Stimulated activated naive B cell treated with anti-CD40 and anti-IgM and Interleukin-4, amounts not matched to agents 10 μg/mL and 1 μg/mL and 100 μg/mL, for 72 hours (primary cell): ENCODE measurements at places on chromosomes 6 and 20.

DNA sequence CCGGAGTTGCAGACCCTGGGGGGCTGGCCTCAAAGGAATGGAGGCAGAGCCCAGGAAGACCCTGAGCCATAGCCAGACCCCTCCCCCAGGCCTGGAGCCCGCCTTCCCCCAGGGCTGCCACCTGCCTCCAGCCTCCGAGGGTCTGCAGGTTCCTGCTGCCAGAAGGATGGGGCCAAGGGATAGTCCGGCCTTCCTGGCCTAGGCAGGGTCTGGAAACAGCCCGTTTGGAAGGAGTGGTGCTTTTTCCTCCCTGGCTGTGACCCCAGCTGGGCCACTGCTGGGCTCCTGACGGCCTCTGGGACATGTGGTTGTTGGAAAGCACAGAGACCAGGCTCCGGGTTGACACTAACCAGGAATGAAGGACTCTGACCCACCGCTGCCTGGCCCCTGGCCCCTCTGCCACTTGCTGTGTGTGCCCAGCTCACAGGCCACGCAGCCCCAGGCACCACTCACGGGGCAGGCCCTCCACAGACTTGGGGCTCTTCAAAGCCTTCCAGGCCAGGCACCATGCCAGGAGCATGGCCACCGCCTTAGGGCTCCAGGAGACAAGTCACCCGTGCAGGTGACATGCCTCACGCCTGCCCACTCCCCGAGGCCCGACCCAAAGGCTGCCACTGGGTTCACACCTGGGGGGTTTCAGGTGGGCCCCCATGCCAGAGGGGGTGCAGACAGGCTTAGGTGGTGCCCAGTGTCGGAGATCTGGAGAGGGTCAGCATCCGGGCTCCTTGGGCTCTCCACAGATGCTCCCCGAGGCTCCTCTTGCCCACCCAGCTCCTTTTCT, 3.9 kb upstream of the LAMA5 start:
- no peak overlapping the region for H3K27ac ChIP-seq
- no peak for DNase-seq
- peaks cover 24% of the 10 kb centered on the region for H3K4me1 ChIP-seq
- no peaks in the 10 kb centered on the region for H3K36me3 ChIP-seq

DNA sequence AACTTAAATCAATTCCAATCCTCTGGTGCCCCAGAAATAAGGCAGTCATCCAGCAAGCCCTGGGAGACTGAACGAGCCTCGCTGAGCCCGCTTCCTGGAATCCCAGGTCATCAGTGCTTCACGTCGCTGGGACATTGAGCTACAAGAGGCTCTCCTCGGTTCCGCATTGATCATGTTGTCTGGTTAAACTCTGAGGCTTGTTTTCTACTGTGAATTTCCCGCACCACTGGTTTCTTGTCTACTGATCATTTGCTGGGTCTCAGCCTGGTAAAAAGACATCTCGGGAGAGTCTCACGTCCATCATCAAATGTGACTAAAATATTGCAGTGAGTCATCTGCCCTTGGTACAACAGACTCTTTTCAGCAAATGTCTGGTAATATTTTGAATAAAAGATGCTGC, 569.2 kb downstream of the QKI start:
- DNase-seq, result no peak
- no peak overlapping the region for H3K4me3 ChIP-seq
- H3K36me3 ChIP-seq, result peaks cover 3% of the 10 kb centered on the region
- H3K27ac ChIP-seq, result no peak overlapping the region
- H3K4me1 ChIP-seq, result peaks cover 7% of the 10 kb centered on the region
- H3K27me3 ChIP-seq, result peaks cover 11% of the 10 kb centered on the region

DNA sequence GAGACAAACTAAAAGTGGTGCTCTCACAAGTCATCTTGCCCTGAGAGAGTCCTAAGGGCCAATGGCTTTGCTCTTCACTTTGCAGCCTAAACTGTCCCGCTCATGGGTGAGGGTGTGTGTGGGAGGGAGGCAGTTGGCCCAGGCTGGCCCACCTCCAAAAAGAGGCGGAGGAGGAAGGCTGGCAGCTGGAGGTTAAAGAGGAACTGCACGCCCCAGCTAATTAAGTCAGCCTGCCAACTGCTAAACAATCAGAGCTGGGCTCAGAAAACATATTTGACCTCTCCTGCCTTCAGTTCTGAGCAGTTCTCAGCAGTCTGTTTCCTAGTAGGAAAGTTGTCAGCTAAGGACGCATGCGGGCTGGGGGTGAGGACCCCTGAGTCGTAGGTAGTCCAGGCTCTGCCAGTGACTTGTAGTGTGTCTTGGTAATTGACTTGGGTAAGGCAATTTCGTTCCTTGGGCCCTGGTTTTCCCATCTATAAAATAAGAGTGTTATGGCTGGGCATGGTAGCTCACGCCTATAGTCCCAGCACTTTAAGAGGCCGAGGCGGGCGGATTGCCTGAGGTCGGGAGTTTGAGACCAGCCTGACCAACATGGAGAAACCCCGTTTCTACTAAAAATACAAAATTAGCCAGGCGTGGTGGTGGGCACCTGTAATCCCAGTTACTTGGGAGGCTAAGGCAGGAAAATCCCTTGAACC, 17.0 kb downstream of the GSS start:
- peak overlapping the region; percentile 15 for H3K27ac ChIP-seq
- no peaks in the 10 kb centered on the region for H3K27me3 ChIP-seq
- DNase-seq, result no peak
- peaks cover 3% of the 10 kb centered on the region for H3K4me1 ChIP-seq

DNA sequence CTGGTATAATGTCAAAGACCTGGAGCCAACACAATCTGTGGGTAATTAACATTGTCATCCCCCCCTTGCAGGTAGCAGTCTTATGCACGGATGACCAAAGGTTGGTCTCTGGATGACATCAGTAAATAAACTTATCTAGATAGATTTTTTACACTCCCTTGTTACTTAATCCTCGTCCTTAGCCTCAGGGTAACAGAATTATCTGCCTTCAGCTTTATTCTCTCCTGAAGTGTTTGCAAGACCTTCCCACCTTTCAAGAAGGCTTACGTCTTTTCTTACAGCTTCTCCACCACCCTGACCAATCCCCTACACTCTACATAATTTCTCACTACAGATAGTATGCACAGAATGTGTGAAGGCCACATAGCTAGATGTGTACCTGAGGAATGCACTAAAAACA, 434.8 kb upstream of the HTR1E start:
- DNase-seq, result no peak
- no peak overlapping the region for H3K4me3 ChIP-seq
- H3K27ac ChIP-seq, result no peak overlapping the region
- H3K4me1 ChIP-seq, result no peaks in the 10 kb centered on the region
- H3K27me3 ChIP-seq, result no peaks in the 10 kb centered on the region
- no peaks in the 10 kb centered on the region for H3K36me3 ChIP-seq

GRCh38 chr20:47461120-47461685, 40.5 kb upstream of the NCOA3 start:
- peak overlapping the region; percentile 7 for H3K27ac ChIP-seq
- no peaks in the 10 kb centered on the region for H3K27me3 ChIP-seq
- no peak for DNase-seq
- no peak overlapping the region for H3K4me3 ChIP-seq
- peaks cover 29% of the 10 kb centered on the region for H3K4me1 ChIP-seq

- no peaks in the 10 kb centered on the region for H3K36me3 ChIP-seq
- H3K27ac ChIP-seq, result peak overlapping the region; percentile 88
- peak overlapping the region; percentile 95 for H3K4me3 ChIP-seq
- peaks cover 29% of the 10 kb centered on the region for H3K4me1 ChIP-seq
- no peaks in the 10 kb centered on the region for H3K27me3 ChIP-seq
- DNase-seq, result no peak
Measured at GRCh38 chr6:106512968-106513574, 116.2 kb downstream of the RTN4IP1 start.

- no peaks in the 10 kb centered on the region for H3K4me1 ChIP-seq
- H3K27ac ChIP-seq, result no peak overlapping the region
- no peak for DNase-seq
- H3K36me3 ChIP-seq, result no peaks in the 10 kb centered on the region
- no peaks in the 10 kb centered on the region for H3K27me3 ChIP-seq
- no peak overlapping the region for H3K4me3 ChIP-seq
Measured at GRCh38 chr6:76790045-76790796, 673.1 kb downstream of the HTR1B start.

GRCh38 chr20:62670156-62670555, 27.9 kb downstream of the SLCO4A1 start:
- H3K4me3 ChIP-seq, result no peak overlapping the region
- no peaks in the 10 kb centered on the region for H3K27me3 ChIP-seq
- H3K27ac ChIP-seq, result no peak overlapping the region
- H3K4me1 ChIP-seq, result peaks cover 4% of the 10 kb centered on the region
- DNase-seq, result no peak

DNA sequence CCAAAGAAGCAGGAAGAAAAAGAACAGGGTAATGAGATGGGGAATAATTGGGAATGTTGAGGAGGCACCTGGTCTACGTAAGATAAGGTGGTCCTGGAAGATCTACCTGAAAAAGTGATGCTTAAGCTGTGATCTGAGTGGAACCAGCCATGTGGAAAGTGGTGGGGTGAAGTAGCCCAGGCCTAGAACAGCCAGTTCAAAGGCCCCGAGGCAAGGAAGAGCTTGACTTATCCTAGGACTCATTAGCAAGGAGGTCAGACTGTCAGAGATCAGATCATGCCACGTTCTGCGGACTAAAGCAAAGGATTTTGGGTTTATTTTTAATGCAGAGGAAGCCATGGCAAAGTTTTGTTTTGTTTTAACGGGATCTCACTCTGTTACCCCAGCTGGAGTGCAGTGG, 5.1 kb downstream of the SYCP2L start:
- H3K4me1 ChIP-seq, result peaks cover 2% of the 10 kb centered on the region
- H3K4me3 ChIP-seq, result no peak overlapping the region
- DNase-seq, result no peak
- H3K36me3 ChIP-seq, result no peaks in the 10 kb centered on the region
- H3K27ac ChIP-seq, result no peak overlapping the region

DNA sequence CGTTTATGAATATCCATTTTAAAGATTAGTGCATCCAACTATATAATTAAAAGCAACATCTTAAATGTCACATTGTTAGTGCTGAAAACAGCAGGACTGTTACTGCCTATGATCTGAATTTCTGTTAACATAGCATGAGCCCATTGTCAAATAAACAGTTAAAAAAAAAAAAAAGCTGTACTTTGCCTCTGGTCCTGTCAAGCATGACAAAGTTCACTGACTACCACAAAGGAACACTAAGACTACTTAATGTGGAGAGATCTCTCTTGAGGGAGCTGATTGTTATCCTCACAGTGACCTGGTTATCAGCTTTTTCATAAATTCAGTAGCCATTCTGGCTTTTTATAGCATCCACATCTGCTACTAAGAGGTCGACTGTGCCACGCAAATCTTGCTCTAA, 228.1 kb downstream of the TMEM200A start:
- no peaks in the 10 kb centered on the region for H3K27me3 ChIP-seq
- peaks cover 37% of the 10 kb centered on the region for H3K4me1 ChIP-seq
- no peak for DNase-seq
- peak overlapping the region; percentile 57 for H3K27ac ChIP-seq
- no peaks in the 10 kb centered on the region for H3K36me3 ChIP-seq
- H3K4me3 ChIP-seq, result no peak overlapping the region

DNA sequence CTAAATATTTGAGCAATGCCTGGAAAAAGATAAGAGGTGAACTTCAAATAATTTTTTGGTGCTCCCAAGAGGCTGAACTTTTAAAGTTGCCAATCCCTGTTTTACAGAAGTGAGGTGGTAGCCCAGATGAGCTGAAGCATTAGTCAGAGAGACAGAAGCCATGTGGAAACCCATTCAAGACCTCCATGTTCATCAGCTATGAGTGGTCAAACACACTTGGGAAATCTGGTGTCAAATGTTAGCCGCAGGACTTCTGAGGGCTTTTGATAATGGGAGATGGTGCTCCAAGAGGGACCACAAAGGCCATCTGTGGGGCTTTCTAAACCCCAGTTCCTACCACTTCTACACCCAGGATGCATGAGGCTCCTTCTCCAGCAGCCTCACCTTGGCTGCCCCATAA, 77.5 kb upstream of the MRPS10 start:
- no peak for DNase-seq
- no peaks in the 10 kb centered on the region for H3K4me1 ChIP-seq
- H3K27me3 ChIP-seq, result no peaks in the 10 kb centered on the region
- no peak overlapping the region for H3K27ac ChIP-seq
- H3K4me3 ChIP-seq, result no peak overlapping the region
- H3K36me3 ChIP-seq, result no peaks in the 10 kb centered on the region

DNA sequence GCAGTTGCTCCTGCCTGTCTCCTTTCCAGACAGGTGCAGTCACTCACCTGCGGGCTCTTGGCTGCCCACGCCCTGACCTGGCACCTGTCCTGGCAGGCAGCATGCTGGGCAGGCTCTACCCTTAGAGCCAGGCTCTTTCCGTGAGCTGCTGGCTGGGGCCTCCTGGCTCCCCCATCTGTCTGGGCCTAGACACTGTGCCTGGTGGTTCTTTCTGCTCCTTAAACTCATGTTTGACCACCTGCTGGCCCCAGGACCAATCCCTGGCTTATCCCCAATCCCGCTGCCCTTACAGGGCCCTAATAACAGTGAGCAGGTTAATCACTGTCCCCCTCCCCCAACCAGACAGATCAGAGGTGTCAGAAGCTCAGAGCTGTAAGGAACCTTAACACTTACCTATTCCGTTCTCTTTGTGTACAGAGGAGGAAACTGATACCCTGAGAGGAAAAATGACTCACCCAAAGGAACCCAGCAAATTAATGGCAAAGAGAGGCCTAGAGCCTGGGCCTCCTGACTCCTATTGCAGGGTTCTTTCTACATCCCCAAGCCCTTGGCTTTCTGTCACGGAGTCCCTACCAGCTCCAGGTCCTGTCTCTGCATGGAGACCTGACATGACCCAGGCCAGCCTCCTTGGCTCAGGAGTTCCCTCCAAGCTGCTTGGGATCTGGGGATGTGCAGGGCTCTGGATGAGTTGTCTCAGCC, 54.7 kb downstream of the RAB44 start:
- no peaks in the 10 kb centered on the region for H3K27me3 ChIP-seq
- DNase-seq, result no peak
- H3K4me1 ChIP-seq, result peaks cover 68% of the 10 kb centered on the region
- peak overlapping the region; percentile 53 for H3K4me3 ChIP-seq
- peak overlapping the region; percentile 48 for H3K27ac ChIP-seq

GRCh38 chr6:45923831-45924391, 91.7 kb downstream of the CLIC5 start:
- H3K36me3 ChIP-seq, result no peaks in the 10 kb centered on the region
- H3K4me1 ChIP-seq, result peaks cover 16% of the 10 kb centered on the region
- DNase-seq, result peak; percentile 39
- H3K27me3 ChIP-seq, result no peaks in the 10 kb centered on the region
- no peak overlapping the region for H3K27ac ChIP-seq

DNA sequence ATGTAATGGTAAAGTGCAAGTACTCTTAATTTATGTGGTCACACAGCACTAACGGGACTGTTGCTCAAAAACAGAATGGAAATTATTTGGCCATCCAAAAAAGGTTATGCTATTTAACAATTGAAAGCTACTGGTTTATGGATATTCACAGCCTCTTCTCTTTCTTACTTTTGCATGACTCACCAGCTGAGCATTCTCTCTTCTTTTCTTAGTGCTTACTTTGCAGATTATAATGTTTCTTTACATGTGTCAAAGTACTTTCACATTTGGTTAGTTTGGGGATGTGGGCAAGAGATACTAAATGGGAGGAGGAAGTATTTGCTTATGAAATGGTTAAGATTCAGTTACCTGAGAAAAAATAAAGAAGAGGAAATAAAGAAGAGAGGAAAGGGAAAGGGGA, 610.5 kb downstream of the HTR1B start:
- H3K36me3 ChIP-seq, result no peaks in the 10 kb centered on the region
- H3K4me3 ChIP-seq, result no peak overlapping the region
- H3K27me3 ChIP-seq, result no peaks in the 10 kb centered on the region
- no peak for DNase-seq
- no peaks in the 10 kb centered on the region for H3K4me1 ChIP-seq

GRCh38 chr20:57617079-57617795, 3.0 kb downstream of the ZBP1 start:
- peaks cover 64% of the 10 kb centered on the region for H3K4me1 ChIP-seq
- no peak for DNase-seq
- peaks cover 4% of the 10 kb centered on the region for H3K36me3 ChIP-seq
- no peak overlapping the region for H3K27ac ChIP-seq
- no peak overlapping the region for H3K4me3 ChIP-seq
